Stimulated activated CD8-positive, alpha-beta memory T cell treated with anti-CD3 and anti-CD28 coated beads, Interleukin-7, amount 100 ng/mL, for 1 hour (primary cell): ENCODE measurements at places on chromosomes 4 and X.

DNA sequence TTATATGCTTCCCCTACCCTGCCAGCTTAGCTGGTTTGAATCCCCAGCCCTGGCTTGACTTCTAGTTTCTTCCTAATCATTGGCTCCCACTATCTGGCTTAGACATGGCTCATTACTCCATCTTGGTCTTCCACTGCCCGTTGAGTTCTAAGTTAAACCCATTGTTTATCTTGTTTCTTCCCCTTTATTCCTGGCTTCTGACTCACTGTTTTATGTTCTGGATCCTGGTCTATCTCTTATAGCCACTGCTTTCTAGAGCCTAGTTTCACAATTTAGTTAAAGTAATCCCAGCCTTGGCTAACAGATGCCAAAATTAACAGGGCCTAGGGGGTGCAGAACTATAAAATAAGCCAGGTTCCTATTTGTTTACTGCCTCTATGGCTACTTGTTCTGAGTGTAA lies 120.9 kb downstream of the ARHGEF9 start:
- no peak for DNase-seq

- DNase-seq, result no peak
Measured at GRCh38 chrX:110346681-110347080, 12.0 kb upstream of the RTL9 start.

- DNase-seq, result no peak
Measured at GRCh38 chrX:3651277-3651676, 62.2 kb downstream of the PRKX start.

DNA sequence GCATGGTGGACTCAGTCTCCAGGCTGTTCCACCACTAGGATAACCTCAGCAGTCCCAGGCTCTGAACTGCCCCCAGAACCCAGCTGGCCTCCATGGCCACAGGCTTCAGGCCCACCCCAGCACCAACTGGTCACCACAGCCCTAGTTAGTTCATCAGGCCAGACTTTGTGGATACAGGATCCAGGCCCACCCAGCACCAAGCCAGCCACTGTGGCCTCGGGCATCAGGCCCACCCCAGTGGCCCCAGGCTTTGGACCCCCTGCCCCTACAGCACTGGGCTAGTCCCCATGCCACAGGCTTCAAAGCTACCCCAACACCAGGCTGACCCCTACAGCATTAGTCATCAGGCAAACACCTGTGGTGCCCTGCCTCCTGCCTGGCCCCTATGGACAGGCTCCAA lies 50.0 kb downstream of the ZCCHC13 start:
- DNase-seq, result no peak

- DNase-seq, result no peak
Measured at GRCh38 chrX:86805241-86805640, 657.0 kb downstream of the DACH2 start.

DNA sequence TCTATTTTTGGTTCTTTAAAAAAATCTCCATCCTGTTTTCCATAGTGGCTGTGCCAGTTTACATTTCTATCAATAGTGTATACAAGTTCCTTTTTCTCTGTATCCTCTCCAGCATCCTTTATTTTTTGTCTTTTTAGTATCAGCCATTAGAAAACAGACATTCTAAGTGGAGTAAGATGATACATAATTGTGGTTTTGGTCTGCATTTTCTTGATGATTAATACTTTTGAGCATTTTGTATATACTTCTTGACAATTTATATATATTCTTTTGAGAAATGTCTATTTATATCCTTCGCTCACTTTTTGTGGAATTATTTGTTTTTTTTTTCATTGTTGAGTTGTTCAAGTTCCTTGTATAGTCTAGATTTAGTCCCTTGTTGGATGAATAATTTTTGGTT lies 382.2 kb upstream of the SPOCK3 start:
- DNase-seq, result no peak

DNA sequence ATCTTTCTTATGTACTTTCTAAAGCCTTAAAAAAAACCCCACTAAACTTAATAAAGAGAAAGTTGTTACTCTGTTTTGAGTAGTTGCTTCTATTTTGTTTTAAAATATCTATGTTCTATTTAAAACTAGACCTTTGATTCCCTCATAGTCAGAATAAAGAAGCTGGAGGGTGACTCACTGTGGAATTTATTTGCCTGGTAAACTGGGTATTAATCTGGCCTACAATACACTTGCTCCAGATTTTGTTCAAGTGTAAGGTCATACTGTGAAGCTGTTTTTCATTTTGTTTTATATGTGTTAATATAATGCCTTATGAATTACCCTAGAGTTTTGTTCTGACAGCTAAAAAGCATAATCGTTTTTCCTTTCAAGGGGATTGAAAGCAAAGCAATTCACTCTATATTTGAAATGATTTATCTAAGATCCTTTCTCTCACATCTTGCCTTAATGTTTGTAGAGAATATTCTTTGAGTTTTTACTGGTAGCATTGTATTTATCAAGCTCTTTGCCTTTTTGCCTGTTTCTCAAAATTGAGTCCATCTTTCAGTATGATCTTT lies 277.4 kb upstream of the PITX2 start:
- DNase-seq, result no peak

GRCh38 chr4:123577225-123577906 lies 180.8 kb downstream of the SPRY1 start:
- DNase-seq, result no peak

- no peak for DNase-seq
Measured at GRCh38 chrX:46837558-46838485, 979 bp downstream of the RP2 start.
